Activated T-helper 1 cell treated with anti-CD3 and anti-CD28 coated beads, Interleukin-12 subunit alpha, Interleukin-12 subunit beta, Interleukin-2, Interleukin-4 antibody, amounts not matched to agents 30 ng/mL and 10 ng/mL and 1 ng/mL, durations not matched to agents 14 hours and 24 hours and 36 hours (primary cell): ENCODE measurements at places on chromosomes 7 and 10. TPM values are rescaled to one million over a fixed set of nuclear protein-coding genes. Genes with fewer than 3 reads are reported as not detected.

GRCh38 chr10:86536294-86536861 lies 14.8 kb upstream of the WAPL start:
- peak overlapping the region; percentile 15 for H3K4me3 ChIP-seq
- peak; percentile 17 for DNase-seq
- peaks cover under 1% of the 10 kb centered on the region for H3K27me3 ChIP-seq
- no peak overlapping the region for H3K27ac ChIP-seq
- no peaks in the 10 kb centered on the region for H3K4me1 ChIP-seq

The AMZ1 gene
- total RNA-seq, result 0.05 TPM in 1 of 2 replicates, not detected in the other

The SLC29A3 gene
- 6.6 and 6.8 TPM in 2 replicates for total RNA-seq

The MALRD1 gene
- total RNA-seq, result not detected in 2 replicates

DNA sequence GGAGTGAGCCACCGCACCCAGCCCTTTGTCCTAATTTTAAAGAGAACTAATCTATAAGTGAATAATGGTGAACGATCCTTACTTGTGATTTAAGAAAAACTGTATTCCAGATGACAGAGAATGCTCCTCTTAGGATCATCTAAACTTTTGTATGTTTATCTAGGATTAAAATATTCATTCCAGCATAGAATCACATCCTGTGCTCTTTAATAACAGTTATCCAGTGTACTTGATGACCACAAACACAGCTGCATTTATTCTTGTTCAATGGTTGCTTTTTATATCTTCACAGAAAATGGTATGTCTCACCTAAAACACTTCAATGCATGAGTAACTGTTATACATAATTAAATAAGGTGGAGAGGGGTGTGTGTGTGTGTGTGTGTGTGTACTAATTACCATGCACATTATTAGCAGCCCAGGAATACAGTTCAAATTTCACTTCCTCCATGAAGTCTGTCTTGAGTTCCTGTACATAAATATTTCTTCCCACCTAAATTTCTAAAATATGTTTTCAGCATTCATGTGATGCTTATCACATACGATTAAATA lies 38.5 kb upstream of the SEMA3C start:
- no peaks in the 10 kb centered on the region for H3K27me3 ChIP-seq
- H3K36me3 ChIP-seq, result no peaks in the 10 kb centered on the region
- H3K4me3 ChIP-seq, result no peak overlapping the region
- no peak overlapping the region for H3K27ac ChIP-seq
- H3K4me1 ChIP-seq, result no peaks in the 10 kb centered on the region
- DNase-seq, result no peak

DNA sequence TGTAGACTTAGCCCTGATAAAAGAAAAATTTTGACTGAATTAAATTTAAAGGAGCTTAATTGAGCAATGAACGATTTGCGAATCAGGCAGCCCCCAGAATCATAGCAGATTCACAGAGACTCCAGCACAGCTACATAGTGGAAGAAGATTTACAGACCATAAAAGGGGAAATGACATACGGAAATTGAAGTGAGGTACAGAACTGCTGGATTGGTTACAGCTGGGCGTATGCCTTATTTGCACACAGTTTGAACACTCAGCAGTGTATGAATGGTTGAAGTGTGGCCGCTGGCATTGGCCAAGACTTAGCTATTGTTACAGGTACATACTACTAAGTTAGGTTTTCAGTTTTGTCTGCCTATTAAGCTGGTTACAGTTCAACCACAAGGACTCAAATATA lies 433.5 kb upstream of the CELF2 start:
- no peaks in the 10 kb centered on the region for H3K36me3 ChIP-seq
- no peak for DNase-seq
- H3K27ac ChIP-seq, result no peak overlapping the region
- H3K27me3 ChIP-seq, result no peaks in the 10 kb centered on the region
- H3K4me1 ChIP-seq, result no peaks in the 10 kb centered on the region

GRCh38 chr10:43380610-43381222 lies 9.3 kb downstream of the FXYD4 start:
- peaks cover 11% of the 10 kb centered on the region for H3K36me3 ChIP-seq
- DNase-seq, result no peak
- H3K27me3 ChIP-seq, result peaks cover 4% of the 10 kb centered on the region
- H3K4me1 ChIP-seq, result no peaks in the 10 kb centered on the region
- H3K27ac ChIP-seq, result no peak overlapping the region

DNA sequence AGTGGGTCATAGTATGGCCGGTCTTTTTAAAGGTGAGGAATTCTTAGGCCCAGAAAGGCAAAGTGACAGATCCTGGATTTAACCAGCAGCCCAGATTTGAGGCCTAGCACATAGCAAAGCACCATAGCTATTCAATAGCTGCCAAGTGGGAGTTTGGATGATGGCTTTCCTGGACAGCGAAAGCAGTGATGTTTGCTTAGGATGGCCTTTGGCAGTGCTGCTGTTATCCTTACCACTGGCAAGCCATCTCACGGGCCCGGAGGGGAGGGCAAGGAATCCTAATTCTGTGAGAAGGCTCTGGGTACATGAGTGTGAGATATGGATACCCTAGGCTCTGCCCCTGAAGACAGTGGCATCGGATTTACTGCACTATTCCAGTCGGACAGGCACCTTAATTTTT lies 50.4 kb downstream of the TCF7L2 start:
- H3K4me3 ChIP-seq, result no peak overlapping the region
- peaks cover 58% of the 10 kb centered on the region for H3K27me3 ChIP-seq

DNA sequence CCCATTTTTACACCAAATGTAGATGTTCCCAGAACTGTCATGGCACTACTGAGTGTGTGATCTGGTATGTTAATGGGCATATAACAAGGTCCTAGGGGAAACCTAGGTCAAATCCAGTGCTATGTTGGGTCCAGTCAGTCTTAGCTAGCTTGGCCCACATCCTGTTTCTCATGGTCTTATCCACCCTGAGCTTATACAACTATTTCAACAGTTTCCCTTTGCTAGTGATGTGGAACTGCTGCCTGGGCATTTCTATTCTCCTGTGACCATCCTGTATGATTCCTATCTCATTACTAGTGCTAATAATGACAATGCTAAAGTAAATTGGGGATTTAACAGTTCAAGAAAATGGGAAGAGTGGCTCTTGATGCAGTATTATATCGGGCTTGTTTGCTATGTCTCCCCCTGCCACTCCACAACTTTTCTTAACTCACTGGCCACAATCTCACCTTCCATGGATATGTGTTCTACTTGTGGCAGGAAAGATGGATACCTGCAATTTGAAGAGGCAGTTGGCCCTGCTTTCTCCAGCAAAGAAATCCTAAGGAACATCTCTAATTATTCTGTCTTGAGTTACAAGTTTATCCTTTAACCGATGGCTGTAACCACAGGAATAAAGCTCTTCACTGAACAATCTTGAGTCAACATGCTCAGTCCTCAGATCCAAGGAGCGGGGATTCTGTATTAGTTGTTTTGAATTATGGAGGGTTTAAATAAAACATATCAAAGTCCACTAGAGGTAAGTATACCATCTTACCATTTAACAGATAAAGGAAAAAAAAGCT lies 707.8 kb downstream of the XPNPEP1 start:
- H3K4me1 ChIP-seq, result no peaks in the 10 kb centered on the region
- no peaks in the 10 kb centered on the region for H3K36me3 ChIP-seq
- no peak overlapping the region for H3K4me3 ChIP-seq
- H3K27ac ChIP-seq, result no peak overlapping the region
- H3K27me3 ChIP-seq, result no peaks in the 10 kb centered on the region
- no peak for DNase-seq

The OR2A1 gene
- not detected in 2 replicates for total RNA-seq

The SNX10 gene
- total RNA-seq, result 41.9 and 48.3 TPM in 2 replicates

GRCh38 chr10:22251751-22252223 lies 34.0 kb upstream of the EBLN1 start:
- peak overlapping the region; percentile 98 for H3K27ac ChIP-seq
- peak overlapping the region; percentile 88 for H3K4me3 ChIP-seq
- peak; percentile 58 for DNase-seq
